Thyroid gland (tissue), 4 donors: ENCODE measurements at places on chromosomes 1 and 21. TPM values are rescaled to one million over a fixed set of nuclear protein-coding genes. Genes with fewer than 3 reads are reported as not detected.
A peak's percentile ranks its signal among the peaks of the same experiment; 100 is the strongest.

HSD3B2 gene
- 1.4 TPM for total RNA-seq

GRCh38 chr1:12457771-12458170 is 160.2 kb downstream of the DHRS3 start:
- no peak for DNase-seq

DNA sequence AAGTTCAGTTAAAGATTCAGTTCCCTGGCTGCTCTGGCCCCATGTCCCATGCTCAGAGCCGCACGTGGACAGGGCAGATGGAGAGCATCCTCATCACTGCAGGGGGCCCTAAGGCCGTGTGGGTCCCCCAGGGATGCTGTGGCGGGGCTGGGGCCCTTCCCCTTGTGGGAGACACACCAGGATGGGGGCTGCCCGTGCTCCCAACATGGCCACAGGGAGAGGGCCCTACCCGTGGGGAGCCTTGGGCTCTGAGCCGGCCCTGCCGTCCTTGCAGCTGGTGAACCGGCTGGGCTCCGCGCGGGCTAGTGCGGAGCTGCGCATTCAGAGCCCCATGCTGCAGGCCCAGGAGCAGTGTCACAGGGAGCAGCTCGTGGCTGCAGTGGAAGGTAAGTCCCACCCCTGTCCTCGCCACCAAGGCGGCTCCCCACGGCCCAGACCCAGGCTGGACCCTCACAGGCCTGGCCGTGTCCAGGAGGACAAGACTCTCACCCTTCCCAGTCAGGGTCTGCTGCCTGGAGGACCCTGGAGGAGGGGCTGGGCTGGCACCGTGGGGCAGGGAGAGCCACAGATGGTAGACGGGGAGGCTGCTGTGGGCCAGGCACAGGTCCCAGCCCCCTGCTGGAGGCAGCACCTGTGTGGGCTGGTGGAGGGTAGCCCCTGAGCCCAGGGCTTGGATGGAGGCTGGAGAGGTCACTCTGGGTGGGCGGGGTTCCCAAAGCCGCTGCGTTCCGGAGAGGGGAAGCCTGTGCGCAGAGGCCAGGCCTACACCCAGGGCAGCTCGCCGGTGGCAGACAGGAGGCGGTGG is 53.8 kb downstream of the TRIM11 start:
- no peak for DNase-seq

CD52 gene
- not detected for total RNA-seq

RAB42 gene
- total RNA-seq = 2.2 TPM

GRCh38 chr1:10353282-10353681 is 45.6 kb upstream of the PGD start:
- no peak for DNase-seq

GRCh38 chr1:236141447-236142252 is 689 bp upstream of the GPR137B start:
- DNase-seq = peak; percentile 44

DNA sequence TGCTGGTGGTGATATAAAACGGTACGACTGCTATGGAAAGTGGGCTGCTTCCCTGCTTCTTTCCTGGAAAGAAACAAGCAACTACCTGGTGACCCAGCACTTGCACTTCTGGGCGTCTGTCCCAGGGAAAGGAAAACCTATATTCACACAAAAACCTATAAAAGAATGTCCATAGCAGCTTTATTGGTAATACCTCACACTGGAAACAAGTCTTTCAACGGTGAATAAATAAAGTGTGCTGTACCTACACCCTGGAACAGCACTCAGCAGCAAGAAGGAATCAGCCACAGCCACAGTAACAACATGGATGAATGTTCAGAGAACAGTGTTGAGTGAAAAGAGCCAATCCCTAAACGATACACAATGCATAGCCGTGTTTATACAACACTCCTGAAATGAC is 19.9 kb downstream of the SLC19A1 start:
- DNase-seq = no peak

DNA sequence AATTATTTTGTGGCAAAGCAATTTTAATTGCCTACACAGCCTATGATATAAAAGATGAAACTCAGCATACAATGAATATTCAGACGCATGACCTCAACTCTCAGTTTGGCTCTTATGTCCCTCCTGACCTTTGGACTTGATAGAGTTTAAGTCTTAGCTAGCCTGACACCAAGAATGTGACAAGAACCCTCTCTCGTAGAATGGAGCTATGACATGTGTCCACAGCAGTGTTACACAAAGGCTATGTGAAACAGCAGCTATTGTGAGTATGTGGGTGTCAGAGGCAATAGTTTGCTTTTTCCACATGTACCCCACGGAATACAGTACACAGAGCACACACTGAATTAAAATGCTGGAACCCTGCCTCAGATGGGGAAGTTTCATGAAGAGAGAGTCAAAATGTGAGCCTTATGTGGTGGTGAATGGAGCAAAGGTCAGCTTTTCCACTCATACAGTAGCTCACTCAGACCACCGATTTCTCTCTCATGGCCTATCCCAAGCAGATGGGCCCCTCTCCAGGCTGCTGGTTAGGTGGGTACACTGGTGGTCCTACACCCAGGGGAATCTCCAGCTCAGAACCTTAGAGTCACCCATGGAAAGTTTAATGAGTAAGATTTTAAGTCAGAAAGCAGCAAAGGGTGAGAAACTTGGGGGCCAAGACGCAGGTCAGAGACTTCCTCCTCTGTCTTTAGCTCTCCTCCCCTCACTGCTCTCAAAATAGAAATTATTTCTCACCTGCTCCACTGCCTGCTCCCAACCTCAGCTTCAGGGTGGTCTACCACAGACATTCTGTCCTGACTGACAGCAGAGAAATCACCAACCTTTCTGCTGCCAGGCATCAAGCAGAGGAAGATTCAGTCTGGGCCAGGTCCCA is 10.1 kb upstream of the XCL2 start:
- no peak for DNase-seq

DNA sequence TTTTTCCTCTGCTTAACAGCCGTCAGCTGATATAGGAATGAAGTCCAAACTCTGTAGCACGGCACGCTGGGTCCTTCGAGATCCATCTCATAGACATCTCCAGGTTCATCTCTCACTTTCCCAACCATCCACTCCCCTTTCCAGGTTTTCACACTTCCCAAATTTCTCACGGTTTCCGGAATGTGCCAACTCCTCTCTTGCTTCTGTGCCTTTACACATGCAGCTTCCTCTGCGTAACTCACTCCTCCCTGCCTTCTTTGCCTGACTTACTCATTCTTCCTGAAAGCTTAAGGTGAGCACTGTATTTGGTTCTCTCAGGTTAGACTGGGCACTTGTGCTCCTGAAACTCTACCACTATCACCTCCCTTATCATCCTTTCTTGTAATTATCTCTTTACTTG is 168.4 kb downstream of the PCNX2 start:
- DNase-seq = no peak

GRCh38 chr1:218553197-218553596 is 208.1 kb downstream of the TGFB2 start:
- DNase-seq = no peak

- DNase-seq = no peak
These were observed 3.0 kb downstream of the COL6A2 start for GRCh38 chr21:46100906-46101305.

GRHL3 gene
- 0.11 TPM for total RNA-seq
